ENCODE measurements at places on chromosomes 2 and 18. TPM values are rescaled to one million over a fixed set of nuclear protein-coding genes. Genes with fewer than 3 reads are reported as not detected.

- no peak for DNase-seq
Observed at GRCh38 chr2:233247116-233247515, 4.4 kb upstream of the ATG16L1 start.

- DNase-seq = no peak
Observed at GRCh38 chr2:158688721-158689120, 106.4 kb upstream of the DAPL1 start.

GRCh38 chr2:148719941-148720436, 75.4 kb downstream of the EPC2 start:
- DNase-seq = no peak

GRCh38 chr2:28665041-28665704, 86.5 kb upstream of the PPP1CB start:
- no peak for DNase-seq

GRCh38 chr2:205850611-205851010, 168.3 kb downstream of the NRP2 start:
- no peak for DNase-seq

DNA sequence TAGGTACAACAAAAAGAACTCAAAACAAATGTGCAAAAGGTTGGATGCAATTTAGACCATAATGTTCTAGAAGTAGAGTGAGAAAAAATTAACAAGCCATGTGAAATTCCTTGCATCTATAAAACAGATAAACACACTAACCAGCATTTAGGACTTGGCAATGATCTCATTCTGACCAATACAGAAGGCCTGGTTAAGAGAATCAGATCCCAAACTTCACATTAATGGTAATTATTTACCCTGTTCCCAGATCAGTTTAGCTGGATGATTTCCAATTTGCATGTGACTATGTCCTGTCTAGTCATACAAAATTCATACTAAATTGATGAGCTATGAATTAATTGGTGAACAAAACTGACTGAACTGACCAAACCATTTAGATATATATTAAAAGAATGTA, 98.4 kb upstream of the FIGN start:
- DNase-seq = no peak

GRCh38 chr2:234423884-234424283, 73.0 kb downstream of the ARL4C start:
- DNase-seq = no peak

- no peak for DNase-seq
Observed at GRCh38 chr2:19078709-19079108, 279.7 kb downstream of the OSR1 start.

DNA sequence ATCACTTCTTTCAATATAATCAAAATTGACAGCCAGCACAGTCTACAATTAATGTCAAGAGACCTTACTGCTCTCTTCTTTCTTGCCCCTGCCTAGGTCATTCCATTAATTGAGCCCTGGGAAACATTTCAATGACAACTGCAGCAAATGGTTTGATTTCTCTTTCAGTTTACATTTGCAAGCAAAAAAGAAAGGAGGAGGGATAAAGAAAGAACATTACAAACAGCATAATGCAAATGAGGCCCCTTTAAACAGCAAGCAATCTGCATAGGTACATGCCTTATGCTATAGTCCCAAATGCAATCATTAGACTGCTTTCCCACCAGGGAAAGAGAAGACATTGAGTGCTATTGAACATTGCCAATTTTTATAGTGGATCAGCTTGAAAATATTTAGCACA, 655.0 kb upstream of the CDH2 start:
- no peak for DNase-seq

GRCh38 chr2:138369856-138370255, 131.7 kb upstream of the SPOPL start:
- DNase-seq = no peak

- no peak for DNase-seq
Observed at GRCh38 chr2:152031747-152032306, 67.0 kb downstream of the CACNB4 start.

- no peak for DNase-seq
Observed at GRCh38 chr2:205290299-205290698, 392.0 kb upstream of the NRP2 start.

DNA sequence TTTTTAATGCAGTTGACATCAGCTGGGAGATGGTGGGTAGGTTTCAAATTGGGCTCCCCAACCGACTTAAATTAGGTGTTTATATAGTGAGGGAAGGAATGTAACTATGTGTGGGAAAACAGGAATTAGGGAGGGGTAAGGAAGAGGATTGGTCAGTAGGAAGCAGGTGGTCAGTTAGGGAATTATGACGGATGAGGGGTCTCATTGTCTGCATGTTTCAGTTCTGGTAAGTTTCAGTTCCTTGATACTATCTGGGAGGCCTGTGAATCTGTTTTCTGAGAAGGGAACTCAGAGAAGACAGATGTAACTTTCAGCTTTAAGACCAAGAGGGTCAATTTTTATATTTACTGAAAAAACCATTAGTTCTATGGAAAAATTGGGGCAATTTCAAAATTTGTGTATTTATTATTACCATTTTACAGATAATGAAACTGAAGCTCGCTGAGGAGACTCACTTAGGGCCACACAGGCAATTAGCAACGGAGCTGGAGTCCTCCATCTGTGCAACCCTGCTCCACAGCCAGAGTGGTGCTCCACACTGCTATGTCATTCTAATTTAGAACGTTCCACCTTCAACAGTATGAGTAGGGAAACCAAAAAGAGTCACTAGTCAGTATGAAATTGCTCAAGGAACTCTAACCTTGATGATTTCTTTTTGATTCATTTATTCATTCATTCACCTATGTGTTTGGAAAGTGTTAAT, 36.0 kb upstream of the CCDC195 start:
- no peak for DNase-seq

GRCh38 chr2:68722712-68723111, 11.9 kb upstream of the ARHGAP25 start:
- DNase-seq = no peak

DNA sequence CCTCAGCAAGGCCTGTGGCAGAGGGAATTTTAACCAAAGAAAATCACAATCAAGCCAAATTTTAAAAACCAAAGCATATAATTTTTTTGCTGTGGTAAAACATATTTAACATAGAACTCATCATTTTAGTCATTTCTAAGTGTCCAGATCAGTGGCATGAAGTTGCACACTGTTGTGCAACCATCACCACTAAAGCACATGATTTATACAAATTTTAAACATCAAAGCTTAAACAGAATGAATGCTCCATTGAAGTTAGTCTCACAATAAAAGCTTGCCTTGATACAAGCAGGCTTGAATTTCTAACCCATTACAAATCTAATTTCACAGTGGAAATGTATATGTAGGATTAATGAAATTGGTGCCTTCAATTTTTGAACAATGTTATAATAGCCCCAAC, 31.2 kb downstream of the FTCDNL1 start:
- DNase-seq = no peak

GRCh38 chr2:122083256-122084048, 328.0 kb downstream of the TSN start:
- DNase-seq = no peak

The TCF23 gene
- total RNA-seq = not detected
